Stimulated activated CD4-positive, alpha-beta T cell treated with anti-CD3 and anti-CD28 coated beads, Interleukin-1b, Interleukin-23, amount 100 ng/mL, for 1 hour (primary cell): ENCODE measurements at places on chromosomes 6 and 20.

- DNase-seq, result no peak
Observed at GRCh38 chr20:55283889-55284288, 721.4 kb downstream of the CBLN4 start.

DNA sequence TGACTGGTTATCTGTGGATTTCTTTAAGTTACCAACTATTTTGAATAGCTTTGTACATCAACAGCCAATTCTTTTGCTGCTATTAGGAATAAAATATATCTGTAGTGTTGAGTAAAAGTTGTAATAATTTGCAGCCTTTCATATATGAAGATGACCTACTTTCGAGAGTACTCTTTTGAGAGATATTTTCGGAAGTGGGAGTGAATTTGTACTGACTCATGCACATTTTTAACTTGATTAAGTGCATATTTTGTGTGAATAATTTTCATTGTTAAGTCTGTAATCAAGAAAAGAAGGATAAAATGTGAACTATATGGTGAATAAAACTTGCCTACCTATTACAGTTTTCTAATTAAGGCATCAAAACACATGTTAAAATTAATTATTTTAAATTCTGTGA is 51.9 kb downstream of the L3MBTL3 start:
- DNase-seq, result no peak

DNA sequence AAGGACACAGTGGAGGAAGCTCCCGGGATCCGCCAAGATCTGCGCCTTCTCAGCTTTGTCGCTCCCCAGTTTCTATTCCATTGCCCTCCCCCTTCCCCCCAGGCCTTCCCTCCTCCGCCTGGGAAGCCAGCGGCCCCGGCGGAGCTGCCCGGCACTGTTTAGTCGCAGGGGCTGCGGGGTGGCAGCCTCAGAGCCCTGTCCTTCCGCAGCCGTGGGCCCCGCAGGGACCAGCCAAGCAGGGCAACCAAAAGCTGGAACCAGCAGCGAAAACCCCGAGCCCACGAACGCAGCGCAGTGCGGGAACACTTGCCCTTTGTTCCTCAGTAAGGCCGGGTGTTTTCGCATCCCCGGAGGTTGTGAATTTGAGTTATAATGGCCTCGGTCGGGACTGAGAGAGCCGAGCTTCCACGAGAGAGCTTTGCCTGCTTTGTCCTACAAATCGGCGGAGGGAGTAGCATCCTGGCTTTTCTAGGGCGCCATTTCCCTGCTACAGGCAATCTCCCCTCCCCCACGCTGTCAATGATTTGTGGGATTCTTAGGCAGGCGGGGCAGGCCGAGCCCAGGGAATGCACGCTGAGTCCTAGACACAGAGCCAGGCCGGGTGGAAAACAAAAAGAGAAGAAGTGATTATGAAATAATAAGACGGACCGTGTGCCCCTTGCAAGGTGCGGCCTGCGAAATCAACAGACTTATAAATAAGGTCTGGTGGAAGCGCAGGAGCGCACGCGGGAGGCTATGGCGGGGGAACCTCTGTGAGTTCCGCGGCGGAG is 4.0 kb upstream of the TUBB2B start:
- DNase-seq, result no peak

DNA sequence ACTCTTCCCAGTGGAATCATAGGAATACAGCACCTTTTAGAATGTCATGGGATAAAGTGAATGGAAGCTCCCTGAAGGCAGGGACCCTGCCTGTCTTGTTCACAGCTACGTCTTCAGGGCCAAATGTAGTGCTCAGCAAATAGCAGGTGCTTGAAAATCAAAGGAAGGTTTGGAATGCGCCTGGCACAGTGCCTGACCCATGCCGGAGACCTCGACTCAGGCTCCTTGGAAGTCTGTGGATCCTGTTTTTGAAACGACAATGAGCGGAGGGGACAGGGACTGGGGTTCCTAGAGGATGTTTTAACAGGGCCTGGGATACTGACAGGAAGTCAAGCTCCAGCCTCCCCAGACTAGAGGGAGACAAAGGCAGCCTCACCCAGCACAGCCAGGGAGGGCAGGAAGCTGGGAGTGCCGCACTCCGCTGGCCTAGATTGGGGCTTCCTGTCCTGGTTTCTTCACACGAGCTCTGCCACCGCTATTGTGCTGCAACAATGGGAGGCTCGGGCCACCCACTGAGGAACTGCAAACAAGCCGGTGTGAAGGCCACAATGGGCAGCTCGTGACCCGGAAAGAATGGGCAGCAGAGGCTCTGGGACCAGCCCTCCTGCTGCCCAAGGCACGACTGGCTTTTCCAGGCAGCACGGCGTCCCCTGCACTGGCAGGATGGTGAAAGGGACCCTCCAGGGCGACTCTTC is 76.7 kb downstream of the PREX1 start:
- no peak for DNase-seq

- DNase-seq, result no peak
Observed at GRCh38 chr20:6397115-6397514, 274.3 kb upstream of the FERMT1 start.

DNA sequence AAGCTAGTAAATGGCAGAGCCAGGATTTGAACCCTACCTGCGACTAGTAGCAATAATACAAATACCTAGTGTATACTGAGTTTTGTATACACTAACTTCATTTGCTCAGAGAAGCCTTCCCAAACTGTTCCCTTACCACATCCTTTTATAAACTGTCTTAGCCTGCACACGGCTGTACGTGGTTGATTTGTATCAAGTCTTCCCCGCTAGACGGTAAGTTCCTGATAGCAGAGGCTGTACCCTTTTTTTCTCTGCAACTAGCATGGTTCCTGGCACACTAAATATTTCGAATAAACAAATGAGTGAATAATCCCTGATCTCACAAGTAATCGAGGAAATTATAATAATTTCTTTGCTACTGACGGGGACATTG is 636 bp downstream of the RTF2 start:
- no peak for DNase-seq

DNA sequence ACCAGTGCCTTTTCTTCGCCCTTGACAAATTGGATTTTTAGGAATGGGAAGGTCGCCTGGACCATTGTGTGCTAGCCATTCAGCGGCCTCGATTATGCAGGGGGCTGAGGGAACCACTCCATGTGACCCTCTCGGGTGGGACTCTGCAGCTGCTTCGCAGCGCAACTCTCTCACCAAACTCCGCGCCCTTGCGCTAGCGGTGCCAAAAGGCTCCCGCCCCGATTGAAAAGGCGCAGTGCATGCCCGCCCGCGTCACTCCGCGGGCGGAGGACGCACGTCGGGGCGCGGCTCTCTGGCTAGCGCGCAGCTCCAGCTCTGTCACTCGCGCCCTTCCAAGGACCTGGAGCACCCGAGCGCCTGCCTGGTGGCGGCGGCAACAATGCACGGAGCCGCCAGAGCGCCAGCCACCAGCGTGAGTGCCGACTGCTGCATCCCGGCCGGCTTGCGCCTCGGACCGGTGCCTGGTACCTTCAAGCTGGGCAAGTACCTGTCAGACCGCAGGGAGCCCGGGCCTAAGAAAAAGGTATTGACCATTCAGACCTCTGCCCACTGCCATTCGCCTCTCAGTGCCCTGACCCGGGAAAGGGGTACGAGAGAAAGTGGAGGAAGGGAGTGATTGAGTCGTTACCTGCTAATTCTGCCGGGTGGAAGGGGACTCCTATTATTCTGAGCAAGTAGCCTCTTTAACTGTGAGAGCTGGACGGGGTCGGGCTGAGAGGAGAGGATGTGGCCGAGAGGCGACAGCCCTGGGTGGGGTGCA is at the start of gene PRDM13:
Gene PRDM13, plus strand, starts transcription at position 178 of the 760 bp plus-strand sequence. Its CDS starts 202 bp downstream, at position 380.
- DNase-seq, result no peak

- DNase-seq, result no peak
Observed at GRCh38 chr6:137904822-137905617, 38.0 kb downstream of the TNFAIP3 start.
